HCT116 (cell line): ENCODE measurements at places on chromosomes 4 and X.
A peak's percentile ranks its signal among the peaks of the same experiment; 100 is the strongest.

DNA sequence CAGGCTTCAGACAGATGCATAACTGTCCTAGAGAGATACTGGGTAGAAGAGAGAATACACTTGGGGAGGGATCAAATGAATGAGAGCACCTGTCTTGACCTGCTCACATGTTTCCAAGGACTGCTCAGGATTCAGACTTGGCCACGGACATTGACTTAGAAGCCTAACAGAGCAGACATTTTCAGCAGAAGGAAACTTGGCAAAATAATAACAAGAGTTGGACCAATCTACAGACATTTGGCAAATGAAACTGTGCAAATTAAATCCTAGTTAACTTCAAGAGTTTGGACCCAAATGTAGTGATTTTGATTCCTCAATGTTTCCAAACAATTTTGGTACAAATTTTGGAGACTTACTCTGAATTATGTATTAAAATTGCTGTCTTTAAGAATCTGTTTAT lies 223.9 kb downstream of the CAMK2D start:
- no peak overlapping the region for H3K4me3 ChIP-seq
- no peak for DNase-seq
- H3K4me1 ChIP-seq = 0 out of 2 replicates have a peak, but pooled peaks cover 2% of the 10 kb centered on the region
- H3K36me3 ChIP-seq = no peaks in the 10 kb centered on the region
- no peaks in the 10 kb centered on the region for H3K27me3 ChIP-seq

DNA sequence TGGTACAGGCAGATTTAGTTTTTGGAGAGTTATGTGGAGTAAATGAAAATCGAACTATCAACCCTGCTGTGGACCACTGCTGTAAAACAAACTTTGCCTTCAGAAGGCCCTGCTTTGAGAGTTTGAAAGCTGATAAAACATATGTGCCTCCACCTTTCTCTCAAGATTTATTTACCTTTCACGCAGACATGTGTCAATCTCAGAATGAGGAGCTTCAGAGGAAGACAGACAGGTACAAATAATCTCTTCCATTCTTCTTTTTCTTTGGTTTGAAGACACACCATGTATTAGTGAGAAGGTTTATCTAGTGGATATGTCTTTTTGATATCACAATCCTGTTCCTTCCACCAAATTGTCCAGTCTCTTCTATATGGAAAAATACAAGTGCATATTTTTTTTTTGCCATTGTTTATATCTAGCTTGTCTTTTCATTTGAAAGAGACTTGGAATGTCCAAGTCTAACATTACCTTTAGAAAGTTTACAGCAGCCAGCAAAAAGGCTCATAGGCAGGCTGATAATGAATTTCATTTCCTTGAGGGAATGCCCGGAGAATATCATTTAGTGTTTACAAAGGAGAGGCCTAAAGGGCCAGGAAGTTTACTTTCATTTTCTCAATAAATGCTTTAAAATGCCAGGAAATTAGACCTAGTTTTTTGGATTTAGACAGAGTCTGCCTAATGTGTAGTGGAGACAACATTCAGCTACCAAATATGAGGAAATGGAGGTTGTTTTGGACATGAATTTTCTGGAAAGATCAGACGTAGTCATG lies 18.6 kb downstream of the AFM start:
- H3K4me1 ChIP-seq = no peaks in the 10 kb centered on the region
- H3K27me3 ChIP-seq = no peaks in the 10 kb centered on the region

DNA sequence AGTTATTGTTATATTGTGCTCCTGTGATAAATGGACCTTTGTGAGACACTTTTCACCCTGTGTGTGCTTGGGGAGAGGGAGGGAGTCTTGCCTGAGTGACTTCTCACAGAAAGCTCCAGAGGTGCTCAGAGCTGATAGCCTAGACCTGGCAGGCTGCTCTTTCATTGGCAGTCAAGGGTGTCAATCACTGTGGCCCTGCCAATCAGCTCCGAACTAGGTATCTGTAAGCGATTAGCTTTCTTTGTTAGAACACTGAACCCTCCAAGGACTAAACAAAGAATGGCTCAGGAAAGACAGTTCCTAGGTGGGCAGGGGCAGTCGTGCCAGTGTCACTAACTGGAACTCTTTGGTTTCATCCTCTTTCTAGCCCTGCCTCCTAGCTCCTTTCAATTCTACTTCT lies 2.7 kb upstream of the NALF2 start:
- no peaks in the 10 kb centered on the region for H3K36me3 ChIP-seq
- no peak overlapping the region for H3K27ac ChIP-seq
- no peaks in the 10 kb centered on the region for H3K27me3 ChIP-seq
- H3K4me1 ChIP-seq = peaks cover 4% of the 10 kb centered on the region; the same call in 1 of the 2 replicates
- no peak overlapping the region for H3K4me3 ChIP-seq

DNA sequence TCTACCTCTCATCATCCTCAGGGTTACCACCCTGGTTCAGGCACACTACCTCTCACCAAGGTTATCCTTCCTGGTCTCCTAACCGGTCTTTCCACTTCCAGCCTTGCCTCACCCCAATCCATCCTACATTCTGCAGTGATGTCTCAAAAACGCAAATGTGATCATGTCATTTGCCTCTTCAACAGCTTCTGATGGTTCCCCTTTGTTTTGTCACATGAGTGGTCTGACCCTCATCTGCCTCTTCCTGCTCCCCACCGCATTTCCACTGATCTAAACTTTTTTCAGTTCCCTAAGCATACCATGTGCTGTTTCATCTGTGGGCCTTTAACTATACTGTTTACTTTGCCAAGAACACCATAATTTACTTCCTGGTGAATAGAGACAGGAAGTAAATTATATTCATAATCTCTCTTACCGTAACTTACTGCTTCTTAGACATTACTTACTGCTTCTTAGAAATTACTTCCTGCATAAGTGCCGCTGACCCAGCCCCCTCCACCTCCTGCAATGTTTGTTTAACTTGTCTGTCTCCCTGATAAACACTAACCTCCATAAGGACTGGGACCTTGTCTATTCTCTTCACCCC lies 27.1 kb upstream of the NSUN7 start:
- no peak overlapping the region for H3K27ac ChIP-seq
- H3K4me3 ChIP-seq = no peak overlapping the region
- H3K27me3 ChIP-seq = no peaks in the 10 kb centered on the region
- DNase-seq = no peak
- H3K36me3 ChIP-seq = no peaks in the 10 kb centered on the region

- DNase-seq = no peak
- H3K4me3 ChIP-seq = no peak overlapping the region
- H3K27ac ChIP-seq = no peak overlapping the region
- H3K36me3 ChIP-seq = no peaks in the 10 kb centered on the region
- H3K27me3 ChIP-seq = no peaks in the 10 kb centered on the region
- no peaks in the 10 kb centered on the region for H3K4me1 ChIP-seq
Measured at GRCh38 chr4:167274351-167274750, 40.1 kb upstream of the SPOCK3 start.

GRCh38 chrX:13685126-13685763 lies 3.7 kb upstream of the RAB9A start:
- no peaks in the 10 kb centered on the region for H3K36me3 ChIP-seq
- no peak overlapping the region for H3K4me3 ChIP-seq
- no peaks in the 10 kb centered on the region for H3K27me3 ChIP-seq
- no peak overlapping the region for H3K27ac ChIP-seq
- DNase-seq = no peak
- H3K4me1 ChIP-seq = peaks cover 25% of the 10 kb centered on the region

GRCh38 chr4:118087366-118087765 lies 53.1 kb downstream of the NDST3 start:
- H3K27ac ChIP-seq = no peak overlapping the region
- H3K4me1 ChIP-seq = peaks cover 24% of the 10 kb centered on the region
- H3K4me3 ChIP-seq = no peak overlapping the region
- no peaks in the 10 kb centered on the region for H3K36me3 ChIP-seq
- no peak for DNase-seq
- no peaks in the 10 kb centered on the region for H3K27me3 ChIP-seq

GRCh38 chrX:45885931-45886330 lies 659.3 kb downstream of the ZNF674 start:
- no peak for DNase-seq
- H3K4me3 ChIP-seq = no peak overlapping the region
- H3K27me3 ChIP-seq = no peaks in the 10 kb centered on the region
- H3K4me1 ChIP-seq = peaks cover 9% of the 10 kb centered on the region
- H3K27ac ChIP-seq = no peak overlapping the region
- H3K36me3 ChIP-seq = no peaks in the 10 kb centered on the region

DNA sequence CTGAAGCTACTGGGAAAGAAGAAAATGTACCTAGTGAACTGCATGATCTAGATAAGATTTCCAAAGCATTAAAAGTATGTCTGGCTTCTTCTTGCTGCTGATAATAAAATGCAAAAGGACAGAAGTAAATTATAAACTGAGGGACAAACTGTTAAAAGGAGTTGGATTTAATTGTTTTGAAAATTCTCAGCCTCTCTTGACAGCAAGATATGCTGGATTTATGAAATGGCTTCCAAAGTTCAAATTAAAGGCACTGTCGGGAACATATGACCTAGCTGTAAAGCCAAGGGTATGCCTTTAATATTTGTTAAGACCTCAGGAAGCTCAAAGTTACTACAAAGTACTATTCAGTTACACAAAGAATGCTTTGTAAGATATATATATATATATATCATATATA lies 46.1 kb upstream of the CABS1 start:
- no peak overlapping the region for H3K4me3 ChIP-seq
- no peaks in the 10 kb centered on the region for H3K36me3 ChIP-seq
- no peaks in the 10 kb centered on the region for H3K27me3 ChIP-seq
- H3K27ac ChIP-seq = no peak overlapping the region
- no peak for DNase-seq

GRCh38 chrX:30220661-30221060 lies 5.3 kb downstream of the MAGEB2 start:
- no peaks in the 10 kb centered on the region for H3K27me3 ChIP-seq
- no peak for DNase-seq
- no peak overlapping the region for H3K4me3 ChIP-seq
- H3K4me1 ChIP-seq = no peaks in the 10 kb centered on the region
- no peak overlapping the region for H3K27ac ChIP-seq
- peaks cover 3% of the 10 kb centered on the region for H3K36me3 ChIP-seq

DNA sequence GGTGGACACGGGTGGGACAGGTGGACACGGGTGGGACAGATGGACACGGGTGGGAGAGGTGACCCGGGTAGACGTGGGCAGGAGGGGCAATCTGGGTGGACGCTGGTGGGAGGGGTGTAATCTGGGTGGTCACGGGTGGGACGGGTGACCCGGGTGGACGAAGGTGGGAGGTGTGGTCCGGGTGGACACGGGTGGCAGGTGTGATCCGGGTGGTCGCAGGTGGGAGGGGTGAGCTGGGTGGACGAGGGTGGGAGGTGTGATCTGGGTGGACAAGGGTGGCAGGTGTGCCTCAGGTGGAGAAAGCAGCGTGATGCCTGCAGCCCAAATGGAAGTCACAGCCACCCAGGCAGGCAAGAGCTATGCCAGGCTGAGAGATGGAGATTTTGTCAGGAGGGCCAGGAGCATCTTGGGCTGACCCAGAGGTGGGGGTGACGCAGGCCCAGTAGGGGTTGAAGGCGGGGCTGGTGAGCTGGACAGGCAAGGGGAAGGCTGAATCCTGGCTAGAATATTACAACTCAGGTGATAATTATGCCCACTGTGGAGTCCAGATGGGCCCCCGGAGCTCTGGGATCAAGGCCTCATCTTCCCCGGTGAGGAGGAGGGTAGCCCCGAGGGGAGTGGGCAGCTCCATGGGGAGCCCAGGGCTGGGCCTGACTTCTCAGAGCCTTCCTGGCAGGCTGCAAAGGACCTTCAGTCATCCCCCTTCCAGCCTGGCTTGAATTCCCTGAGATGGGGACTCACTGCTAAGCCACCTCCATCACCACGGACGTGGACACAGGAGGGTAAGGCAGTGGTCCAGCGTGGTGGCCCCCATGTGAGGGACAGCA lies 100.0 kb downstream of the ADRA2C start:
- no peak for DNase-seq
- 0 out of 2 replicates have a peak, but pooled peaks cover 3% of the 10 kb centered on the region for H3K4me1 ChIP-seq
- H3K27me3 ChIP-seq = no peaks in the 10 kb centered on the region
- no peaks in the 10 kb centered on the region for H3K36me3 ChIP-seq
- H3K4me3 ChIP-seq = no peak overlapping the region

- peak; percentile 16 for DNase-seq
- H3K4me1 ChIP-seq = peaks cover 6% of the 10 kb centered on the region; the same call in 1 of the 2 replicates
- no peaks in the 10 kb centered on the region for H3K27me3 ChIP-seq
- no peak overlapping the region for H3K4me3 ChIP-seq
- H3K36me3 ChIP-seq = no peaks in the 10 kb centered on the region
Measured at GRCh38 chr4:186514271-186514950, 41.0 kb downstream of the MTNR1A start.

GRCh38 chrX:13195340-13195739 lies 124.5 kb downstream of the ATXN3L start:
- H3K4me1 ChIP-seq = no peaks in the 10 kb centered on the region
- no peaks in the 10 kb centered on the region for H3K36me3 ChIP-seq
- no peak overlapping the region for H3K4me3 ChIP-seq
- DNase-seq = no peak
- no peak overlapping the region for H3K27ac ChIP-seq

GRCh38 chrX:46398874-46399273 lies 146.3 kb downstream of the ZNF674 start:
- DNase-seq = no peak
- no peak overlapping the region for H3K27ac ChIP-seq
- H3K36me3 ChIP-seq = no peaks in the 10 kb centered on the region
- no peaks in the 10 kb centered on the region for H3K27me3 ChIP-seq

DNA sequence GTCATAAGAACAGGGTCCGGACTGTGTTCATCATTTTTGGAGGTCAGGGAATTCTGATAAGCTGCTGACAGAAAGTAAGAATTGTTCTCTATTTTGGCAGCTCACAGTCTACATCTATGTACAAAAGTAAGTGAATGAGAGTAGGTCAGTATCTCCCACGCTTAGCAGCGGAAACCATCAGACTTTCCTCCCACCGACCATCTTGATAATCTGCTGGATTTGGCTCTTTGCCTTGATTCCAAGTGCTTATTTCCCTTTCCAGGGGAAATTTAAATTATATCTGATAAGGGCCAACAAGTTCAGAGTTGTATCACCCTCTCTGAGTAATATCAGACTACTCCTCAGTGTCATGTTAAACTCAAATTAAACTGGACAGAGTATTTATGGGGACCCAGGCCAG lies 118.0 kb downstream of the CAMK2D start:
- H3K4me3 ChIP-seq = no peak overlapping the region
- H3K36me3 ChIP-seq = no peaks in the 10 kb centered on the region
- peaks cover 38% of the 10 kb centered on the region for H3K4me1 ChIP-seq
- H3K27ac ChIP-seq = no peak overlapping the region
- DNase-seq = no peak

DNA sequence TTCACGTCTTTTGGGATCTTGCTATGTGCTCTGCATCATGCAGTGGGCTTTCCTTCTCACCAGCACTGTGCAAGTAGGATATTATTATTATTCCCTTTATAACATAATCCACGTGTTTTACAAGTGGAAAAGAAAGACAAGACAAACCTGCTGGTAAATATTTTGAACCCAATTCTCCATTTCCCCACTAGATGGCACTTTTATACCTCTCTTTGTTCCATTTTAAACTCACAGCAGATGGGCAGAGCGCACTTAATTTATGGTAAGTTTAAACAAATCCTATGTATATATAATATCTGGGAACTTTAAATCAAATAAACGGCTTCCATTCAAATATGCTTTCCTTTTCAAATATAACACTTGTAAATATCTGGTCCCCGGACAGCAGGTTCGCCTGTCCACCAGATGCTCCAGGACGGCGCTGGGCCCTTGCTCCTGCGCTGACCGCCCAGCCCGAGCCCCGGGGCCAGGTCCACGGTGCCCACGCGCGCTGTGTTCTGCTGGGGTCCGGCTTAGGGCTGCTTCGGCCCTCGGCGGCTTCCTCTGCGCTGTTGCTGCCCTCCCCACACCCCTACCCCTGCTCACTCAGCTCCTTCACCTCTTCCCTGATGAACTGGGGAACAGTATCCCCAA lies 31.1 kb downstream of the F11 start:
- no peaks in the 10 kb centered on the region for H3K4me1 ChIP-seq
- no peak overlapping the region for H3K27ac ChIP-seq
- H3K27me3 ChIP-seq = no peaks in the 10 kb centered on the region
- H3K4me3 ChIP-seq = no peak overlapping the region
